ENCODE measurements at places on chromosomes 4 and X.

DNA sequence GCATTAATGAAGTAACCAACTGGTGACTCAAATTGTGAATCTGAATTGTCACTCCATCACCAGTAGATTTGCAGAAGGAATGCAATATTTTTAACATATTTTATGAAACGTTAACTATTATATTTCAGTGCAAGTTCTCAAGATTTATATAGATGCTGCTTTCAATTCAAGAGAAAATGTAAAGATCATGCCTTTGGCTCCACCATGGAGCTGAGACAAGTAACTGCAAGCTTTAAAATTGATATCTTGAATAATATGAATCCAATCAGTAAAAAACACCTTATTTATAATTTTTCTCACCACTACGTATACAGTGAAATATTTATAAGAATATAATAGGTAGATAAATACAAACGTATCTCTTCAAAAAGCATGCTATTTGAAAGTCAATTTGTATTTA, 27.8 kb upstream of the GALNTL6 start:
- DNase-seq, result no peak

DNA sequence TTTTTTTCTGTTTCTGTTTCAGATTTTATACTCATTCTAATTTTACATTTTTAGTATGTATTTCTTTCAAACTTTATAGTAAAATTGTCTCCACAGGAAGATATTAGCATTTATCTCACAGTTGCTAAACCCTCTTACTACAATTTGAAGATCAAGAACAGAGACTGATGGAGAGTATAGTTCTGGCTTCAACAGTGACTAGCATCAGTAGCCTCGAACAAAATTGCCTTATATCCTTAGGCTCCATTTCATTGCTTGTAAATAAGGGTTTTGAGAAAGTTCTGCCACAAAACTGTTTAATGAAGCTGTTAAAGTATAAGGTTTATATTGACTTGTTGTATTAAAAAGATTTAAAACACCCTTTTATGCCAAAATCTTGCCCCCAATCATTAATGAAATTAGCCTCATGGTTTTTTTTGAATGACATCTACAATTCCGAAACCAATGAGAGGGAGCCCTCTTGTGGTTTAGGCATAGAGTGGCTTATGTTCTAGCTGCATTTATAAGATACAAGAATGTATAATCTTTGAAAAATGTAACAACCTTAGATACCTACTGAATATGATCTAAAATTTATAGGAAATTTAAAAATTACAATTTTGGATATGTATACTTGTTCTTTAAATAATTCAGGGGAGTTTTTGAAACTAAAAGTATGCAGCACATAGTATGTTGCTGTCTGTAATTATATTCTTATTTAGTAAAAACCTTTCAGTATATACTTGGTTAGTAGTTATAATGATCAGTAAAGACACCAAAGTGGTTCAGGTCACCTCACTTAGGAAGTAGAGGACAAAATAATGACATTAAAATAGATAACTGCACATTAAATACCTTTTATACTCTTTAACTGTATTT, 109.8 kb upstream of the HPGD start:
- DNase-seq, result no peak

- no peak for DNase-seq
These were observed 96.2 kb upstream of the GPRIN3 start for GRCh38 chr4:89403826-89404225.

DNA sequence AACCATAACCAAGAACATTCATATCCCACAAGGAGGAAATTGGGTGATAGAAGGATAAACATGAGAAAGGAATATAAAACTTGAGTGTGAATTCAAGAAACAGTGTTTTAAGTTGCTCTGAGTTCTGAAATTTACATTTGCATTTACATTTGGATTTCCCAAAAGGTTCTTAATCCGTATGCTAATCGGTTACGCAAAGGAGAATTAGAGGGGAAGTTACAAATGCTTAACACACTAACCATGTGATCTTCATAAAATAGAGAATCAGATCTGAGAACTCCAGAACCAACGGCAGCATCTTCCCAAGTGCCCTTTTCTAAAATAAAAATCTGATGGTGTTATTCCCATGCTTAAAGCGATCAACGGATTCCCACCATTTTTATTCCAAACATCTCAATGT, 48.0 kb downstream of the PROM1 start:
- no peak for DNase-seq

DNA sequence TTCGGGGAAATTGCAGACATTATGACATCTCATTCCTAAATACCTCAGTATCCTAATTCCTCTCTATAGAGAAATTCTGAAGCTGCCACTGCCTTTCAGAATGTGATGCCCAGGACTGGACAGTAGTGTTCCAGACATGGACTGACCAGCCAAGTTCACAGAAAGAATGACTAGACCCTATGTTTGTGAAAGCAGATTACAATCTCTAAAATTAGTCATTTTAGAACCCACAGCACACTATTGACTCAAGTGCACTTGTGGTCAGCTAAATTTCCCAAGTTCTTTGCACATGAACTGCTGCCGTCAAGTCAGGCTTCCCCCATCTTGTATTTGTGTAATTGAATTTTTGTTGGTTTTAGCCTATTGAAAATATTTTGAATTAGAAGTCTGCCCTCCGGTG, 81.0 kb upstream of the ESX1 start:
- no peak for DNase-seq

DNA sequence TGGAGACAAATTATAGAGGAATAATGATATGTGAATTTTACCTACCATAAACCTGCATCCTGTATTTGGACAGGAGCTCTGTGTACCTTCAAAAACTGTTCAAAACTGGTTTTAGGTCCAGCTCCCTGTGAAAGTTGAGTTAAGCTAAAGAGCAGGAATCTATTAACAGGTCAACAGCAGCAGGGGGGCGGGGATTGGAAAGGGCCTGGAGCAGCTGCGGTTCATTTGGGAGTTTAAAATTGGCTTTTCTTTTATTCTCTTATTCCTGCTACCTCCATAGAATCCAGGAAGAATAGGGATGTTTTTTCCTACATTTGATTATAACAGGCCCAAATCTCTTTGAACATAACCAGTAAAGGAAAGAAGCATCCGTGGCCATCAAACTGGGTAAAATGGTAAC, 23.8 kb downstream of the SHROOM3 start:
- no peak for DNase-seq

- no peak for DNase-seq
These were observed 221.2 kb downstream of the SLC4A4 start for GRCh38 chr4:71559957-71560571.

- no peak for DNase-seq
These were observed 209.9 kb upstream of the ETNPPL start for GRCh38 chr4:108972613-108973283.

- DNase-seq, result no peak
These were observed 176.7 kb downstream of the NPFFR2 start for GRCh38 chr4:72208421-72209075.

DNA sequence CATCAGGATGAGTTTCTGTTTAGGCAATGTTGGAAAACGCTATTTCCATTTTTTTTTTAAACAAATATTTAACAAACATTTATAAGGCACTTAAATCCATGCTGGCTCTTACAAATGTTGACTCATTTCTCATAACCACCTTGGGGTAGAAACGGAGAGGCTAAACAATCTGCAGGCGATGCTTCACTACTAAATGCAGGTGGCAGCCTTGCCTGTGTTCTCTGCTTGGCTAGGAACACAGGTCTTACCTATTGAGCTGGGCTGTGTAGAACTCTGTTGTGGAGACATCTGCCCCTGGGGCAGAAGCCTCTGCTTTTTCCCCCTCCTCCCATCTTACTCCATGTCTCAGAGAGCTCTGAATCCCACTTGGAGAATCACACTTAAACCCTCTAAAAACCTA, 1.4 kb upstream of the CXCL1 start:
- DNase-seq, result no peak

- no peak for DNase-seq
These were observed 7.5 kb upstream of the HPGDS start for GRCh38 chr4:94350095-94350494.

DNA sequence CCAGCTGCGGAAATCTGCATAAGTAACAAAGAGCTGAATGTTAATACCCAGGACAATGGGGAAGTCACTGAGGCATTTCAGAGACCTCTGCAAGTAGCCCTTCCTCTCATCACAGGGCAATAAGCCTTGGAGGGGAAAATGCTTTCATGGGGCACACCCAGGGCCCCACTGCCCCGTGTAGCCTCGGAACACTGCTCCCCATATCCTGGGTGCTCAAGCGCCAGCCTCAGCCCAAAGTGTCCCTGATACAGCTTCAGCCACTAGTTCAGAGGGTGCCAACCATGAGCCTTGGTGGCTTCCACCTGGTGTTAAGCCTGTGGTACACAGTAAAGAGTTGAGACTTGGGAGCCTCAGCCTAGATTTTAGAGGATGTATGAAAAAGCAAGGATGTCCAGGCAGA, 402.8 kb upstream of the CXorf51A start:
- DNase-seq, result no peak

DNA sequence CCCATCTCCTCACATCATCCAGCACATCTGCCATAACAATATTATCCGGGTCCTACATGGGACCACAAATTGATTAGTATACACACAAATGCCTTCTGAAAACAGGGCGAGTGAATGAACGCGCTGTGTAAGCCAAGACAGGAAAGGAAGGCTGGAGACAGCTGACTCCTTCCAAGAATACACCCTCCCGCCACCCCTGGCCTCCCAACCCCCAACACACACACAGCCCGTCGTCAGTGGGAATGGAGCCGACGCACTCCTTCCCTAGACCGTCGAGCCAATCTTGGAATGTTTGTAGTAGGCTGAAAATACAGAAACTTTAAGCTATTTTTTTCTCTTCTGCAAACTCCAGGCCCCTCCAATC, 319 bp upstream of the MAGEH1 start:
- no peak for DNase-seq

GRCh38 chrX:101229170-101229569, 9.6 kb downstream of the DRP2 start:
- no peak for DNase-seq

GRCh38 chrX:150473371-150473770, 95.0 kb upstream of the MTM1 start:
- no peak for DNase-seq

DNA sequence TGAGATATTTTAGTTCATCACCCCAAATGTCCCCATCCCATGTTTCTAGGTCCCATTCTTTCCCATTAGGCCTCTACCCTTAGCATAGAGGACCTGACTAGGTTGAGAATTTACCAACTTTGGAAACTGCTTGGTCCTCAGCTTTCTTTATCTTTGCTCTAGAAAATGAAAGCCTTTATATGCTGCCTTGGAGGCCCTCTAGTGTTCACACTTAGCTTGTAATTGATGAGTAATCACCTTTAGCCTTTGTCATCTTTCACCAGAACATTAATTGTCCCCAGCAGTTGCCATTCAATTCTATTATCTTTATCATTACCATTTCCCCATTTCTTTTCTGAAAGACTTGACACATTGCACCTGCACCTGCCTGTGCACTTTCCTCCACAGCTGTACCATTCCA, 589.2 kb upstream of the NR3C2 start:
- no peak for DNase-seq

- no peak for DNase-seq
These were observed 7.6 kb upstream of the CXorf66 start for GRCh38 chrX:139972629-139973624.

DNA sequence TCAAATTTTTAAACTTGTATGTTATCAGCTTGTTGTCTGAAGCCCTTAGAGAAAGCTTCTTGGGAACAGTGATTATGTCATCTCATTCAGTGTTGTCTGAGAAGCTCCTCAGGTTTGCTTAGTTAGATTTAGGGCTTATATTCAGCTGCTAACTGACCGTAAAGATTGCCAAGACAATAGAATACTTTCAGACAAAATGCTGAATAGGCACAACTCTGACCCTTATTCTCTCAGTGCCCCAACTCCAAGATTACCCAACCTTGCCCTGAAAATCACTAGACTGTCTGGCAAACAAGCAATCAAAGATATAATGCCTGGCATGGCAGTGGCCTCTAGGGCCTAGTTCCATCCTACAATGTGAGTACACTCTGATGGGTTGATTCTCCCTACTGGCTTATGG, 950.5 kb upstream of the HS3ST1 start:
- DNase-seq, result no peak

GRCh38 chr4:1153567-1154090, 18.8 kb downstream of the SPON2 start:
- no peak for DNase-seq

- no peak for DNase-seq
These were observed 120.4 kb downstream of the NDST3 start for GRCh38 chr4:118154649-118155048.

- no peak for DNase-seq
These were observed 51.2 kb downstream of the GPR50 start for GRCh38 chrX:151227627-151228026.

- DNase-seq, result no peak
These were observed 74.5 kb downstream of the MGST2 start for GRCh38 chr4:139740121-139740520.

DNA sequence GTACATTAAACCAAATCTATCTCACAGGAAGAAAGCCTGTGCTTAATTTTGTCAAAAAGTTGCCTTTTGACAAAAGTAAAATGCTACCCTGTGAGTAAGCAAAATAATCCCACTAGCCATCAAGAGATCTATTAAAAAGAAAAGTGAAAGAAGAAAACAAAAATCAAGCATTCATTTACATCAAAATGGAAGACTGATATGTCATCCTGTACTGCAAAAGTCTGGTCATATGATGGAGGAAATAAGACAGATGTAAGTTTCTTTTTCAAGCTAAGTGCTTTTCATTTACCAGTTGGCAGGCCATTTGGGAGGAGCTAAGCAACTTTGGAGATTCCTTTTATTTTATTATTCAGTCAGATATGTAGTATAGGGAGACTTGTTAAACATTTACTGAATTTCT, 387.4 kb downstream of the SPOCK3 start:
- no peak for DNase-seq

- DNase-seq, result no peak
These were observed 98.5 kb downstream of the FRAS1 start for GRCh38 chr4:78155616-78156105.

GRCh38 chr4:41205854-41206460, 8.4 kb downstream of the APBB2 start:
- no peak for DNase-seq

- no peak for DNase-seq
These were observed 951 bp downstream of the SH3BP2 start for GRCh38 chr4:2793586-2794485.

DNA sequence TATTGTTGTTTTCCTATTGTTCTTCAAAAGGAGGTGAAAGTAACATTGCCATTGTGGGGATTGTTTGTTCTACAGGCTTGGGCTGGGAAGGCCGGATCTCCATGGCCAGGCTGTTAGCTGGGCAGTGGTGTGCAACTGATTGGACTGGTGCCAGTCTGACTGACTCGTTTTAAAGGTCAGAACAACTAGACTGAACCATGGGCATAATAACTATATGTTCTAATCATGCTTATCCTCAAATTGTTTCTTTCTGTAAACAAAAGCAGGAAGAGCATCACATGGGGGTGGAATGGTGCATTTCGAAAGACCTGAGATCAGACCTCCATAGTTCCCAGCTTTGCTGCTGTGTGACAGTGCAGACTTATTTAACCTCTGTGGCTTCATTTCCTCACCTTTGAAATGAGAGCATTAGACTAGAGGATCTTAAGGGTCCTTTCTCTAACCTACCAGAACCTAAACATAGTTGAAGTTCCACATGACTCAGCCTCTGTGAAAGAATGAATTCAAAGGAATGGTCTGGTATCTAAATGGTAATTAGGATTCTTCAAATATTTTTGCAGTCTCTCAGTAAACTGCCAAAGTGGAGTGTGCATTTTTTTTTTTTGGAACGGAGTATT, 66.7 kb upstream of the PGRMC2 start:
- DNase-seq, result no peak

GRCh38 chrX:154800478-154801210, 4.6 kb downstream of the MPP1 start:
- DNase-seq, result no peak

GRCh38 chr4:139443661-139444060, 10.3 kb upstream of the RAB33B start:
- no peak for DNase-seq

- no peak for DNase-seq
These were observed 134.4 kb upstream of the CPEB2 start for GRCh38 chr4:14867847-14868246.

All from DMS 273 treated with DMSO at 0.1 percent for 48 hours (cell line).